ENCODE measurements at places on chromosomes 3 and 15.

DNA sequence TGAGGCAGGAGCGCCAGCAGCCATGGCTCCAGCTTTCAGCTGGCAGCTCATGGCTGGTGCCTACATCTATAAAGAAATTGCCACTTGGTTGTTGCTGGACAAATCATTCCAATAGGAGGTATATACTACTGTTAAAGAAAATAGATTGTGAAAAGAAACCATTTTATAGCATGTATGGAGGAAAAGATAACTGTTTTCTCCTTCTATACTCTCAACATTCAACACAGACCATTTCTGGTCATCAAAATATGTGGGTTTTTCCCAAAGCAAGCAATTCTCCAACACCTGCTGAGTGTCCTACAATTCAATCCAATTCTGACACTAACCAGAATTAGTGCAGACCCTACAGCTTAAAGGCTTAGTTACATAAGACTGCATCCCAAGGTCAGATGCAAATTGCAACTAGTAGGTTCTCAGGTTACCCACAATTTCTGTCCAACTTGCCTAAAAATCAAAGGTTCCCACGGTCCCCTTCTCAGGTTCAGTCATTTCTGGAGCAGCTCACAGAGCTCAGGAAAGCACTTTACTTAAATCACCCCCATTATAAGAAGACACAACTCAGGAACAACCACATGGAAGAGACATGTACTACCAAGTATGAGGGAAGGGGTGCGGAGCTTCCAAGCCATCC lies 42.4 kb upstream of the STRIT1 start:
- no peak for DNase-seq

DNA sequence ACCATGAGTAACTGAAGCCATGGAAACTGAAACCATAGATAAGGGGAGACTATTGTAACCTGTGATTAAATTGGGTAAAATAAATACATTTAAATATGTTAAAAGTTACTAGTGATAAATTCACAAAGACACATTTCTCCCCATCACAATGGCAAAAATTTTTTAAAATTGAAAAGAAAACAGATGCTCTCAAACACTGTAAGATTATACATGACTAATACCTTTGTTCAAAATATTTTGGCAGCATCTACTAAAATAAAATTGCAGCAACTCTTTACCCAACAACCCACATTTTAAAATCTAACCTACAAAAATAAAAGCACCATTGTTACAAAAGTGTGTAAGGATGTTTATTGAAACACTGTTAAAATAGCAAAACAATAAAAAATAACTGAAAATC lies 93.3 kb downstream of the CLASP2 start:
- no peak for DNase-seq

- no peak for DNase-seq
Observed at GRCh38 chr3:37170060-37170459, 4.3 kb downstream of the LRRFIP2 start.

DNA sequence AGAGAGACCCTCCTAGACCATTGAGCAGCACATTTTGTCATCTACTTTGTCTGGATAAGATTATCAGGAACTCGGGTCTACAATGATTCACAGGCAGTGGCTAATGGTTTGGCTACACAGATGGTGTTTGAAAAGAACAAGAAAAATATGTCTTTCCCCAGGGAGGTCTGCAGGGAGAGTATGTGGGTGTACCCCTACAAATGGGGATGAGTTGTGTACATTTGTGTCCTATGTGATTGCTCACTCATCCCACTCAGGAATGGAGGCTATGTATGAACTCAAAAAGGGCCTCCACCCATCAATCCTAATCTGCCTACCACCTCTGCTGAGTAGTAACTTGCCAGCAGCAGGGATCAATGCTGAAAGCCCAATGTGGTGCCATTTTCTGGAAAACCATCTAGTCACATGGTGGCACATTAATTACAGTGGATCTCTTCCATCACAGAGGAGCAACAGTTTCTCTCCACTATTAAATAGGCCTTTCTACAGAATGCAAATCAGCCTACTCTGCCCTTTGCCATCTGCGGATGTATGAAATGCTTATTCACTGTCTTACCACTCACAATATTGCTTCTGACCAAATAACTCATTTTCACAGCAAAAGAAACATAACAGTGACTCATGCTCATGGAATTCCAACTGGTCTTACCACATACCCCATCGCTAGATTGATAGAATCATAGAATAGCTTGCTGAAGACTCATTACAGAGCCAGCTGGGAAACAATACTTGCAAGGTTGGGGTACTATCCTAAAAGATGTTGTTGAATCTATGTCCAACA lies 48.3 kb upstream of the TRIM42 start:
- no peak for DNase-seq

DNA sequence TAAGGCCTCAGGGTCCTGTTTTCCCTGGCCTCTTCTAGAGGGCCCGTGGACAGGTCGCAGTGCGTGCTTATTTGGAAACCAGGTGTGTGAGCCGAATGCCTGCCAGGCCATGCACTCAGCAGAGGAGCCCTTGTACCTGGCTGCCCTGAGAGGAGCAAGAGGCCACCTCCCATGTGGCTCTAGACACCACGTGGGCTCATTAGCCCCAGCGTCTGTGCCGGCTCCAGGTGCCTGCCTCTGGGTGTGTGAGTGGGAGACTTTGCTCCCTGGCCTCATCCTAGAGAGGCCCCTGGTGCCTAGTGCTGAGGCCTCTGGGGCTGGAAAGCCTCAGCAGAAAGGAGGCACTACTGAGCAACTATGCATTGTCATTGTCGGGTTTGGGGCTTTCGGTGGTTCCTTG lies 50.4 kb downstream of the KLF13 start:
- no peak for DNase-seq

GRCh38 chr3:179450261-179450701 lies 989 bp downstream of the GNB4 start:
- no peak for DNase-seq

GRCh38 chr3:194023501-194024280 lies 112.3 kb upstream of the HES1 start:
- peak; percentile 95 for DNase-seq

DNA sequence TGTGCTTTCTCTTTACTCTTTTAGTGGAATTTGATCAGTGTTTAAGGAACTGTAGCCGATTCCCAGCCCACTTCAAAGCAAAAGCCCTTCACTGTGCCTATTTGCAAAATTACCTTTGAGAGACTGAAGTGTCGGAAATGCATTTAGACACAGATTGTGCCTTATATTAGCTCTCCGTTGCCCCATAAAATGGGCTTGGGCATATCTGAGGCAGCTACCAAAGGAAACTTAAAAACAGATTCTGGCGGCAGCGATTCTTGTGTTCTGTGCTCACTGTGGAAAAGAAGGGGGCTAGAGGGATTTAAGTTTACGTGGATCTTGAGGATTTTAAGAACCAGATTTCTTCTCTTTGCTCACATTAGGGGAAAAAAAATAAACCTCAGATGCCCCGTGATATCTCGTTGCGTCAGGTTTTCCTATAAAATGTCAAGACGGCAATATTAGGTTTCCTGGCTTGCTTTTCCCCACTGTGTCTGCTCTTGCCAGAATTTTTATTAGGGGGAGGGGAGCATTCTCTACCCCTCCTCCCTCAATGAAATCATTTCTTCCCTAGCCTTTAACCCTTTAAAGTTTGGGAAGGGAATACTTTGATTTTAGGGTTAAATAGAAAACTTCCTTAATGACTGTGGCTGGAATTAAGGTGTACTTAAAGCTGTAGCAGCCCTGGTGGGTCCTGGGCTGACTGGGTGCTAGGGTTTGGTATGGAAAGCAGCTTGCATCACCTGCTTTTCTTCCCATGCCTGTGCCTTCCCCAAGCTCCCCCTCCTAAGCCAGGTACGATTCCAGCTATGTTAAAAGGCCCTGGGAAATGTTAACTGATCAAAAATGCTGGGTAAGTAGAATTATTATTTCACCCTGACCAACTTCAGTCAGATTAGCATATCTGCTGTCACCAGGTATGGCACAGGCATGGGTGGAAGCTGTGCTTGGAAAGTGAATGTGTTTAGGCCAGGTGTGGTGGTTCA lies 73.8 kb downstream of the SMAD3 start:
- DNase-seq, result no peak

DNA sequence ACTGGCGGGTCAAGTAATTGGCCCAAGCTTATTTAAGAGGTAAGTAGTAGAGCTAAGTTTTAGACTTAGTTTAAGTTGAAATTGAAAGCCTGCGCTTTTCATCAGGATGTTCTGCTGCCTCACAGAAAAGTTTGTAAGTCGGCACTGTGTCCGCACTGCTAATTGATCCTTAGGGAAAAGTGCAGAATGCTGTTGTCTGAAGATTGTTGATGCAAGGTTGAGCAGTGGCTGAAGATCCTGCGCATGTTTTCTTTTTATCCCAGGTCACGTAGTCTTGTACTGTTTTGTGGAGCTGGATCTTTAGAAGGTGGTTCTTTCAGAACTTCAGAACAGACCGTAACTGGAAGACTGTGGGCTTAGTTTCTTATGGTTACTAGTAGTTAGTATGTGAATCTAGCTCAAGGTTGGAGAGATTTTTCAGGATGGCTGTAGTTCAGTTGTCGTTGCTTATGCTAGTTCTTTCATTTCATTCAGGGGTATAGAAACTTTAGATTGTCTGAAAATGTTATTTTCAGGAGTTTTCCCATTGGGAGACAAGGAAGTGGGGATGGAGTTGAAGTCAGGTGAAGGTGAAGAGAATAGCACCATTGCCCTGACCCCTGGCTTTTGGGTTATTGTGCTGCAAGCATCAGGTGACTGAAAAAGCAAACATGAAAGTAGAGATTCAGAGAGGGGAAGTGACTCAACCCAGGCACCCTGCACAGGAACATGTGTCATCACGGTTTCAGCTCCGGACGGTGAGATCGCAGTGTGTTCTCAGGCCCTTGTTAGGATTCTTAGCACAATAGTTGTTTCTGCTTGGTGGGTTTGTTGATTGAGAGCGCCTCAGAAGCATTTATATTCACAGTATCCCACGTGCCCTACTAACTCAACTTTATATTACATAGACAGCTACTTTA lies 32.8 kb downstream of the AKAP13 start:
- DNase-seq, result no peak

- no peak for DNase-seq
Observed at GRCh38 chr3:142896201-142896755, 7.4 kb upstream of the PCOLCE2 start.

DNA sequence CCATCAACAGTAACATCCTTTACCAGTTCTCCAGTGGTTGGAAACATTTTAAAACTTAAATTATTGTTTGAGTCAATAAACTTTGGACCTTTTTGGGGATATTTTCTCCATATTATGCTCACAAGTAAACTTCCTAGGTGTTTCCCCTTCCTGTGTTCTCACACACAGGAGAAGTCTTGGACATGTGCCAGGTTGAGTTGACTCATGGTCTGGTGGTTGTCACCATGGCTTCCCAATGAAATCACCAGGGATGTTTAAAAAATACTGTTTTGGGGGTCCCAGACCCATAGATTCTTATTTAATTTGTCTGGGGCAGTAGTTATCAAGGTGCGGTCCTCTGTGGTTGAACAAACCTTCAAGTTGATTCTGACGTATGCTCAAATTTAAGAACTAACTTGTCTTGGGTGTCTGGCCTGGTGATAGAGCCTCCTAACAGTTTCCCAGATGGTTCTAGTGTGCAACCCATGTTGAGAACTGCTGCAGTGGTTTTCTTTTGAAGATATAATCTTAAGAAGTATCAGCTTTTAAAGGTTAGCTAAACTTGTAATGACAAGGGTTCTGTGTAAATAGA lies 291.8 kb downstream of the EDEM1 start:
- DNase-seq, result no peak

DNA sequence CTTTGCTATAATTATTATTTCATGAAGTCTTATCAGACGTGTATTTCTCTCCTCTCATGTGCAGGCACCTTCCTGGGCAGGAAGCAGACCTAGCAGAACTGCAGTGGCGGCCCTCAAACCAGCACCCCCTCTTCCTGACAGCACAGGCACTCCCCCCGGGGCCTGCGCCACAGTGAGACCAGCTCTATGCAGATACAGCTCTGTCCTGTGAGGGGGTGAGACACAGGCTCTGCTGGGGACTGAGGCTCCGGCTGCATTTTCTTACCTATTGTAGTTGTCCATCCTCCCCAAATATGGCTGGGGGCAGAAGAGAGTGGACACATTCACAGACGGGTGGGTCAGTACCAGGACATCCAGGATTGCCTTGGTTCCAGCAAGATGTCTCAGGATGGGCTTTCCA lies 5.0 kb downstream of the CISH start:
- DNase-seq, result no peak

DNA sequence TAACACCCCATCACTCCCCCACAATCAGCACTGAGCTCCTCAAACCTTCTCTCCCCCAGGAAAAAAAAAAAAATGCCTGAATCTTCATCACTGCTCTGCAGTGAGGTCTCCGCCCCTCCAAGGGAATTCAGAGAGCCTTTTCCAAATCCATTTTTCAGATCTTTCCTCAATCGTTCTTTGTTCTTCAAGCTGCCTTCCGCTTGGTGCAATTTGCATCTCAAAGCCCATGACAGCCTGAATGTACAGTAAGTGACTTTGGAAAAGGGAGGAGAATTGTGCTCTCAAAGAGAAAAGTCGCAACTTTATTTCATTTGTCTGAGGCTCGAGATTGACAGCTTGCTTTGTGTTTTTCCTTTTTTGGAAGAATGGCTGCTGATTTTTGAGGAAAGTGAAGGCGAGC lies 75.0 kb downstream of the CORO2B start:
- DNase-seq, result no peak

DNA sequence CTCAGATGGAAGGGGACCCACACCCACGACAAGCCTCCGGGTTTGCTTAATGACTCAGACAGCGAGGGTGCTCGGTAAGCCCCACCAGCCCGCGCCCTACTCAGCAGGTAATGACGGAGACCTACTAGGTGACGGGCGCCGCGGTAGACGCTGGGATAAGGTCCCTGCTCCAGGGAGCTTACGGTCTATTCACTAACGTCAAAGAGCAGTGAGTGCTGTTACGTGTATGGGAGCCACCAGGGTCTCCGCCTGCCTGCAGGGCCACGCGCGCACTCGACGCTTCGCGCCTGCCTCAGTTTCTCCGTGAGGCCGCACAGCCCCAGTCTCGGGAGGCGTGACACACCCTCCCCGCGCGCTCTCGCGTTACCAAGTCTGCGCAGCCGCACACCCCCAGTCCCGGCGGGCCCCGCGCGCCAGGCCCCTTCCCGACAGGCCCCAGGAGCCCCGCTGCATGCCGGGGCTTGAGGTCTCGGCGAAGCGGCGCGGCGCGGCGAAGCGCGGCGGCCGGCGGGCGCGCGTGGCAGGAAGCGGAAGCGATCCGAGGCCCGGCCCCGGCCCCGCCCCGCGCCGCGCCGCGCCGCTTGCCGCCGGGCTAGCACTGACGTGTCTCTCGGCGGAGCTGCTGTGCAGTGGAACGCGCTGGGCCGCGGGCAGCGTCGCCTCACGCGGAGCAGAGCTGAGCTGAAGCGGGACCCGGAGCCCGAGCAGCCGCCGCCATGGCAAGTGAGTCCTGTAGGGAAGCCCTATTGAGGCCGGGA lies at the start of gene SEC61A1:
Gene SEC61A1, plus strand, starts transcription at position 601 of the 758 bp plus-strand sequence. Its CDS starts 116 bp downstream, at position 717.
- peak; percentile 71 for DNase-seq

GRCh38 chr3:139218046-139218445 lies 125.8 kb upstream of the MRPS22 start:
- DNase-seq, result no peak

GRCh38 chr3:25229586-25229985 lies 198.5 kb upstream of the RARB start:
- no peak for DNase-seq

Measured in NCI-H1694 (cell line).